Mesothelial cell of epicardium (in vitro differentiated cells): ENCODE measurements at places on chromosomes 7 and 10. TPM values are rescaled to one million over a fixed set of nuclear protein-coding genes. Genes with fewer than 3 reads are reported as not detected.
A peak's percentile ranks its signal among the peaks of the same experiment; 100 is the strongest.

DNA sequence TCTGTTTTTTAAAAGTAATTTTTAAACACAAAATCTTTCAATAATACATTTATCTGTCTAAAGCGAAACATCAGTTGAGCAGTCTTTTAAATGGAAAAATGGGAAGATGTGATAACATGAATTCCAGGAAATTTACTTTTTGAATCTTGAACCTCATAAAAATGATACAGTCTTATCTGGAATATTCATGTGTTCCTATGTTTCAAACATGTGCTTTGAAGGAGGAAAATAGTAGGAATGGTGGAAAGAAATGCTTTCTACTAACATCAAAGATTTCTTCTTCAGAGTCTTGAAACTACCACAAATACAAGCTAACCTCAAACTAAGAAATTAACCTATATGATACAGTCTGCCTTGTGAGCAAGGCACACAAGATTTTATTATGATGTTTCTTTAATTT lies 317.5 kb upstream of the SEMA3A start:
- no peak for DNase-seq

GRCh38 chr10:7550013-7550412 lies 116.8 kb downstream of the ITIH5 start:
- DNase-seq: no peak

- DNase-seq: no peak
Observed at GRCh38 chr7:105296491-105296890, 92.2 kb downstream of the SRPK2 start.

The SDK1 gene
- 12.8 to 17.2 TPM (median 15.1 TPM) in 3 replicates for total RNA-seq

GRCh38 chr10:114100848-114101741 lies 57.4 kb downstream of the ADRB1 start:
- peak; percentile 50 for DNase-seq

GRCh38 chr7:4803397-4804241 lies 28.2 kb downstream of the AP5Z1 start:
- no peak for DNase-seq

The SVIL gene
- total RNA-seq: 281 to 302 TPM (median 293 TPM) in 3 replicates

DNA sequence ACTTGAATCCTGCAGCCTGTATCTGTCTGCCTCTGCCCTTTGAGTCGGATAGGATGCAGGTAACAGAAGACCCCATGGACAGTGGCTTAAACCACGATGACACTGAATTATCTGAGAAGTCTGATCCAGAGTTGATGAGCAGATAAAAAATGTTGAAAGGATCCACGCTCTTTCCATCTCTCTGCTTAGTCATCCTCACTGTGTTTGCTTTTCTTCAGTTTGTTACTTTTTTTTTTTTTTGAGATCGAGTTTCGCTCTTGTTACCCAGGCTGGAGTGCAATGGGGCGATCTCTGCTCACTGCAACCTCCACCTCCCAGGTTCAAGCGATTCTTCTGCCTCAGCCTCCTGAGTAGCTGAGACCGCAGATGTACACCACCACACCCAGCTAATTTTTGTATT lies 36.9 kb upstream of the GOLGA7B start:
- DNase-seq: no peak

The CPN1 gene
- total RNA-seq: not detected in 3 replicates

- DNase-seq: no peak
Observed at GRCh38 chr10:3757638-3758490, 27.1 kb downstream of the KLF6 start.

- no peak for DNase-seq
Observed at GRCh38 chr7:73894733-73895551, 34.0 kb downstream of the TMEM270 start.

DNA sequence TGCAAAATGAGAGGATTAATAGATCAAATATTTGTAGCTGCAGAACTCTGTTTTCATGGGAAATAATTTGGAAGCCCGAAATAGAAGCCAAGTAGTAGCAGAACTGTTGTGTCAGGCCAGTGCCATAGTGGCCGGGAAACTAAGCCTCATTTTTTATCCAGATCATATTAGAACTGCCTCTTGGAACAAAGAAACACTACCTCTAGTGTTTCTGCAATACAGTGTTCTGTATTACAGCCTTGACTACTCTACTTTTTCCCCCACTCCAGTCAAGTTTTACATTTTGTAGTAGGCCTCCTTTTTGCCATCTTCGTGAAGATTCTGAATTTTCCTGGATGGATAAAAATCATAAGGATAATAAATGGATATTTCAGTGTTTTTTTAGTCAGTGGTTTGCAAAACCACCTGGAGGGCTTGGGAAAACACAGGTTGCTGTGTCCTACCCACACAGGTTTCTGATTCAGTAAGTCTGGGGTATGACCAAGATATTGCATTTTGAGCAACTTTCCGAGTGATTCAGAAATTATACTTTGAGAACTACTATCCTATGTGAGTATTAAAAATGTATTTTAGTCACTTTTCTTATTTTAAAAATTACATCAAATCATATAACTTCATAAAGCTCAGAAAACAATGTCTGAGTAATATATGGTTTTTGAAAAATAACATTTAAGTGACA lies 326.2 kb upstream of the KAT6B start:
- no peak for DNase-seq

- no peak for DNase-seq
Observed at GRCh38 chr7:142798451-142799436, 28.0 kb downstream of the PRSS2 start.

DNA sequence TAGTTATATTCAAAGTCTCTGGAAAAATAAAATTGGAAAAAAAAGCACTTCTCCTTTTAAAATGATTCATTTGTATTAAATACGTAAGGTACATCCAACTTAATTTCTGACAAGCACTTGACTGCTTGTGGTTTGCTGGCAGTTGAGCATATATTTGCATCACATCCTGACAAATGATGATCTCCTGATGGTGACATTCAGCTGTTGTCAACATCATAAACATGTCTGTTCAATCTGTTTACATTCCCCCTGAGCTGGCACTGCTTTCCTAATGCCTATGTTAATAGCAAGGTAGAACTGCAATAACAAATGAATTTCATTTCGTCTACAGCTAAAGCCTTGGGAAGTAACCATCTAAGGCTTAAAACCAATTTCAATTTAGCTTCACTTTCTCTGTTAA lies 24.4 kb downstream of the TSPAN12 start:
- DNase-seq: no peak

The CACNB2 gene
- total RNA-seq: 10.0 to 13.1 TPM (median 13.0 TPM) in 3 replicates

DNA sequence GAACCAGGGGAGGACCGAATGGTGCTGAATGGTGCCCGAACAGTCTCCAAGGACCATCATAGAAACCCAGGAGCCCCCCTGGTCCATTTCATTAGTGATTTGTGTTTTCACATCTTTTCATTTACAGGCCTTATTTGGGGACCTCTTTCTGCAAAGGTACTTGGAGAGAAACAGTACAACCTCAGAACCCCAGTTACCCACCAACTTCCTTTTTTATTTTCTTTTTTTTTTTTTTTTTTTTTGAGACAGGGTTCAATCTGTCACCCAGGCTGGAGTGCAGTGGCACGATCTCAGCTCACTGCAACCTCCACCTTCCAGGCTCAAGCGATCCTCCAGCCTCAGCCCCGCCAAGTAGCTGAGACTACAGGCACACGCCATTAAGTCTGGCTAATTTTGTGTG lies 13.0 kb upstream of the ELN start:
- DNase-seq: no peak

The UCN3 gene
- total RNA-seq: not detected in 3 replicates

GRCh38 chr10:118531105-118531852 lies 64.2 kb downstream of the PRLHR start:
- no peak for DNase-seq

GRCh38 chr10:67527351-67527750 lies 168.6 kb downstream of the CTNNA3 start:
- DNase-seq: no peak

- no peak for DNase-seq
Observed at GRCh38 chr7:138542183-138542582, 82.1 kb downstream of the TRIM24 start.

The MOGAT3 gene
- not detected in 3 replicates for total RNA-seq

- no peak for DNase-seq
Observed at GRCh38 chr7:35736725-35737124, 41.8 kb upstream of the HERPUD2 start.

DNA sequence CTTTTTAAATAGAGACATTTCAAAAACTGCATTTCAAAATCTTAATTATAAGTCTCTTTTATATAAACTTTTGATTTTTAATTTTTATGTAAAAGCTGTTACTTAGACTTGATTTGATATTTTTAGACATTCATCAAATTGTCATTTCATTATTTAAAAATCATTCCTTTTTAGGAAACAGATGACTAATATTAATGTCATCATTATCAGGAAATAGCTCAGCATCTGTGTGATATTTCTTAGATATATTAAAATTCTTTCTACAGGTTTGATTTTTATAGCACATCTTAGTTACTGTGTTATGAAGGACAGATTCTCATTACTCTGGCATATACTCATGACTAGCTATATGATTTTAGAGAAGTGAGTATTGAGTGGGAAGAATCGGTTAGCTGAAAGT lies 17.2 kb downstream of the RUNDC3B start:
- no peak for DNase-seq

The CYP26C1 gene
- total RNA-seq: 0.38 to 0.60 TPM (median 0.44 TPM) in 3 replicates

The OPN4 gene
- total RNA-seq: not detected in 3 replicates

The SLC25A13 gene
- 42.3 to 47.4 TPM (median 43.1 TPM) in 3 replicates for total RNA-seq

DNA sequence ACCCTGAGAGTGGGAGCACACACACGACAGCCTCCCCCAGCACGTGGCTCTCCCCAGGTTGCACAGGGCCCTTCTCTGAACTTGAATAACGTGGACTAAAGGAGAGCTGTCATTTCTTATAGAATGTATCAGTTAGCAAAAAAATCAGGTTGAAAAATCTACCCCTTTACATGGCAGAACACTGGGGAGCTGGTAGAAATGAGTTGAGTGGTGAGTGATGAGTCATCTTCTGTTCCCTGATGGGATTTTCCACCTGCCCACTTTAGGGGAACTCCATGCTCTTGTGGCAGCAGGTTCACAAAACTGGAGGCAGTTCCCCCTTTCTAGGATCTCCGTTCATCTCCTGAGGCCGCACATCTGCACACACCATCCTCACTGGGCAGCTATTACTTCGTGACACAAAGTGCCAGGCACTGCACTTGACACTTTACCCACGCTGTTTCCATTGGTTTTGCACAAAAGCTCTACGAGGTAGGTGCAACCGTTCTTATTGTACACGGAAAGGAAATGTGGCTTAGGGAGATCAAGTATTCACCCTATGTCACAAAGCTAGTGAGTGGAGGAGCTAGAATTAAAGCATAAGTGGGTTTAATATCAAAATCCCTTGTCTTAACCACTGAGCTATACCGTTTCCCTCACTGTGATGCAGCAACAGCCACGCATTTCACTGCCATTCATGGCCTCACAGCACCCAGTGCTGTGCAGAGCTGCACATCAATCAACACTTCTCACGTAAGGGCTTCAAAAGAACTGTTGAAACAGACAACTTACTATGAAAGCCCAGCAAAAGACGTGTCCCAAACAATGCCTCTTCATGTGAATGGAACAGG lies 80.2 kb downstream of the RNF216 start:
- no peak for DNase-seq

The NPC1L1 gene
- 0.07 to 0.20 TPM in 2 of 3 replicates, not detected in the other for total RNA-seq

DNA sequence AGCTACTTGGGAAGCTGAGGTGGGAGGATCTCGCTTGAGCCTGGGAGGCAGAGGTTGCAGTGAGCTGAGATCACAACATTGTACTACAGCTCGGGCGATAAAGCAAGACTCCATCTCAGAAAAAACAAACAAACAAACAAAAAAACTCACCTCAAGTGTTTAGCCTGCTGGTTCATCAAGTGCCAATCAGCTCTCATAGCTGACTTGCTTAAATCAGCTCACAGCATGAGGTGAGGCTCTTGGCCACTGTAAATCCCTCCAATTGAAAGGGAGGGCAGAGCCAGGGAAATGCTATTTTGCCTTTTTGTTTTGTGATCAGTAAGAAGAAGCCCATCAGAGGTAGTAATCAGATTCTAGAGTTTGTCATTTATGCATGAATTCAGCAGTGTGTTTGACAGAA lies 112.3 kb downstream of the RAB11FIP2 start:
- no peak for DNase-seq

GRCh38 chr10:49089152-49089551 lies 26.2 kb downstream of the VSTM4 start:
- no peak for DNase-seq

- DNase-seq: no peak
Observed at GRCh38 chr7:69448071-69448470, 150.2 kb upstream of the AUTS2 start.
